Neural crest cell (in vitro differentiated cells): ENCODE measurements at places on chromosomes 12 and 14. TPM values are rescaled to one million over a fixed set of nuclear protein-coding genes. Genes with fewer than 3 reads are reported as not detected.
A peak's percentile ranks its signal among the peaks of the same experiment; 100 is the strongest.

Gene ARHGEF40
- 72.7 and 73.8 TPM in 2 replicates for total RNA-seq

DNA sequence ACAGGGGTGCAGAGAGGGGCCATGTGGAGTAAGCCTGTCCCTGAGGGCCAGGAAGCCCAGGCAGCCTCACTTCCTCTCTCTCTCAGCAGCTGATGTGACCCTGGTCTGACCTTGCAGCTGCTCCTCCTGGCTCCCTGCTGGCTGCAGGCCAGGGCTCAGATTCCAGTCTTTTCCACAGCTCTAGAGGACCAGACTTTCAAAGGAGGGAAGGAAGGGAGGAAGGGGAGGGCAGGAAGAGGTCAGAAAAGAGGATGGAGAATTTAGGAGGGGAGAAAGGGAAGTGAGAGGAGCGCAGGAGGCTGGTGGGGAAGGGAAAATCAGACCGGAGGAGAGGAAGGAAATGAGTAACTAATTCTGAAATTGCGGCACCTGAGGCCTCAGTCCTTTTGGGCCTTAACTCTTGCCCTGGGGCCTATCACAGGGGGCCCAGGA, 40.9 kb upstream of the VASH1 start:
- peak; percentile 26 for DNase-seq
- peak overlapping the region; percentile 9 for H3K4me3 ChIP-seq
- H3K27ac ChIP-seq = peak overlapping the region; percentile 75
- peaks cover 2% of the 10 kb centered on the region for H3K36me3 ChIP-seq
- peaks cover 31% of the 10 kb centered on the region for H3K4me1 ChIP-seq

GRCh38 chr12:132743831-132744230, 17.8 kb downstream of the ANKLE2 start:
- no peak overlapping the region for H3K4me3 ChIP-seq
- H3K36me3 ChIP-seq = peaks cover 41% of the 10 kb centered on the region
- no peaks in the 10 kb centered on the region for H3K4me1 ChIP-seq
- H3K27ac ChIP-seq = no peak overlapping the region
- H3K27me3 ChIP-seq = no peaks in the 10 kb centered on the region
- DNase-seq = no peak

- H3K36me3 ChIP-seq = no peaks in the 10 kb centered on the region
- peak; percentile 13 for DNase-seq
- H3K27ac ChIP-seq = no peak overlapping the region
- no peaks in the 10 kb centered on the region for H3K4me1 ChIP-seq
- no peaks in the 10 kb centered on the region for H3K27me3 ChIP-seq
Observed at GRCh38 chr12:76586764-76587395, 27.3 kb upstream of the OSBPL8 start.

GRCh38 chr14:91399868-91400640, 17.6 kb downstream of the CCDC88C start:
- peaks cover 43% of the 10 kb centered on the region for H3K4me1 ChIP-seq
- no peak overlapping the region for H3K4me3 ChIP-seq
- H3K27ac ChIP-seq = no peak overlapping the region
- H3K27me3 ChIP-seq = no peaks in the 10 kb centered on the region
